RWPE1 (cell line): ENCODE measurements at places on chromosomes 11 and 22.
A peak's percentile ranks its signal among the peaks of the same experiment; 100 is the strongest.

GRCh38 chr11:125333354-125334073 lies 162.6 kb downstream of the FEZ1 start:
- DNase-seq = no peak

- DNase-seq = peak; percentile 59
Observed at GRCh38 chr11:116990061-116990473, 108.2 kb downstream of the SIK3 start.

GRCh38 chr11:29009426-29009825 lies 901.2 kb downstream of the METTL15 start:
- no peak for DNase-seq

DNA sequence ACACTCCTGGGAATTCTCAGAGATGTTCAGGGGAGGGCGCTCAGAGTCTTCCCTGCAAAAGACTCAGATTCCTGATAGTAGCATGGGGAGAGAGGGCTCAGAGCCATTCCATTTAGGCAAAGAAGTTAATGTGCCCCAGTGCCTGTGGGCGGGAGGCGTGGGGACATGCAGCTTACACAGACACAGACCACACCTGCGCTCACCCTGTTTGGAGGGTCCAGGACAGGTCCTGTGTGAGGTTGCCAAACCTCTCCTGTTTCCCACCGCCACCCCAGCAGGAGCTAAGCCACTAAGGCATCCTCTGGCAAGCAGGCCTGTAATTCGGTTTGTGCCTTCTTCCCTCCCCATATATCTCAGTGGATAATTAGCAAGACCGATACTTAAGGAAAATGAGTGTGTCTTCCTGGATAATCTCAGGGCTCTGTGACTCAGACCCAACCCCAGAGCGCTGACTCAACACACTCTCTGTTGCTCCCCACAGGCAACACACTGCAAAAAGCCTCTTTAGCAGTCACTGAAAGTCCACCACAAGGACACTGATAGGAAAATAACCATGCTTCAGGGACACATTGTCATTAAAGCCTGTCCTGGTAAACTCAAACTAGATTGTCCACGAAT lies 118.9 kb upstream of the LMO1 start:
- DNase-seq = peak; percentile 68

DNA sequence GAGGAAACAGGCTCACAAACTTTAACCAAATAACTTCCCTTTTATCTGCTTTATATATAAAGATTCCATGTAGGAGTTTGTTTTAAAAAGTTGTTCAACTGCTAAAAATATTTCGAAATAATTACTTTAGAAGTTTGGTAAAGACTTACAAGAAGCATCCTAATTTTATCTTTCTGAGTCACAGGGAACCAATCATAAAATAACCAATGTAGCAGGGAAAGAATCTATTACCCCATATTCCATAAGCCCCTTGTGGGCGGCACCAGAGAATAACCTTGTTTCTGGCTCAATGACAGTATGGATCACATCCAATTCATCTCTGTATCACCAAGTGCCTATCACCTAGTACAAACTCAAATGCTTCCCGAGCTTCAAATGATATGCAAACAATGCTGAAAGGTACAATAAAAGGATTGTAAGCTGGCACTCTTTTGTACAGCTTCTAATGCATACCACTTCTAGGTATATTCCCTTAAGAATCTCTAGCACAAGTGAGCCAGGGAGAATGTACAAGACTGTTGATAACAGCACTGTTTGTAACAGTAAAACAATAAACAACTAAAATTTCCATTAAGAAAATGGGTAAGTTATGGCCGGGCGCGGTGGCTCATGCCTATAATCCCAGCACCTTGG lies 158.4 kb downstream of the ATG16L2 start:
- DNase-seq = no peak
